ENCODE measurements at places on chromosomes 3 and 15. TPM values are rescaled to one million over a fixed set of nuclear protein-coding genes. Genes with fewer than 3 reads are reported as not detected.

DNA sequence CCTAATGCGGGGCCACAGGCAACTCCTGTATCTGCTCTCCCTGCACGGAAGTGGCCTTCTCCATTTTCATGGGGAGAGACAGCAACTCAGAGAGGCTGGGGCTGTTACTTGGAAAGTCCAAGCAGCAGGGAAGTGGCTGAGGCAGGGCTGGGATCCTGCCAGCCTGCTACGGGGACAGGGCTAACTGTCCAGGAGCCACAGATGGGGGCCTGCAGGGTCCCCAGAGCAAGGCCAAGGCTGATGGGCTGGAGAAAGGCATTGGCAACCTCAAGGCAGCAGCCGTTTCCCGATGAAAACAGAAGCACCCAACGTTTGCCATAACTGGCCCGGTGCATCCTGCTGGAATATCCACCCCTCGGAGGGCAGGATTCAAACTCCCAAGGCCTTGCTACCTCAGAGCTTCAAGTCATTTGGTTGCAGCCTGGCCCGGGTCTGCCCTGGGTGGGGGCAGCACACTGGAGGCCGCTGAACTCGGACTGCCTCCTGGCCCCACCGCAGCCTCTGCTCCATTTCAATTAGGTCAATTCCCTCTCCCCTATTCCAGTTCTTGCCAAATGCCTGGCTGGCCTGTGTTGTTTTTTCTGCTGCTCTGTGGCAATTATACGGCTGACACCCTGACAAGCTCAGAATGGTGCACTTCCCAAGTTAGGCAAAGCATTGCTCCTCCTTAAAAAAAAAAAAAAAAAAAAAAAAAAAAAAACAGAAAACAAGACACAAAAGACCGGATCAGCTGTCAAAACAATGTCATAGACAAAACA is 143.5 kb downstream of the NUP210 start:
- no peak for DNase-seq

GRCh38 chr15:41474941-41475340 is 18.7 kb upstream of the ITPKA start:
- no peak for DNase-seq

DNA sequence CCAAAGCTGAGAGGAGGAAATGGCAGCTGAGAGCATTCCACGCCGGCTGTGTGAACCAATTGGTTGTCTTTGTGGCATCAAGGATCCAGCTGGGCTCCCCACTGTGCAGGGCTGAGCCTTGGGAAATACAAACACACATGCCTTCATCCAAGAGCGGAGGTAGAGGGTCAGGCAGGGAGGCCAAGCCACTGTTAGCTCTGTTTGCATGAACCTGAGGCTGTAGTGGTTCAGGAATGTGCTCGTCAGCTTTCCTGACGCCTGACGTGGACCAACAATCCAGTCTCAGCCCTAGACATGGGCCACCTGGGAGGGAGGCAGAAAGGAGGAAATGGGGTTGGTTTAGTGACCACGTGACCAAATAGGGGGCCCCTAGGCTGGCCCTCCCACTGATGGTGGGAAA is 276.9 kb downstream of the TLE3 start:
- DNase-seq = no peak

DNA sequence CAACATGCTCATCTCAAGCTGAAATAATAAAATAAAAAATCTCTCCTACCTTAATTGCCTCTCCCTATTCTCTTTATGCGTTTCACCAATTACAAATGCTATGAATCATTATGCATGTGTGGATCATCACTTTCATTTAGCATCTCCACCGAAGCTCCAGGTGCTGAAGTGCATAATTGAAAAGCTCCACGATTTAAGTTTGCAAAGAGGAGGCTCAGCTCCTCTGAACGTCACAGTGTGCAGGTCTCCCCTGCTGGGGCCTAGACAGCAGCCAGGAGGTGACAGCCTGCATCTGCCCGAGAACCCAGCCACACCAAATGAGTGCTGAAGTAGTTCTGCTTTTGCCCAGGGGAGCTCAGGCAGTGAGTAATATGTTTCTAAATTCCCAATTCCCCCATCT is 60.5 kb upstream of the GLCE start:
- DNase-seq = no peak

GRCh38 chr15:73992594-73992898 is 451 bp upstream of the STOML1 start:
- no peak for DNase-seq

GRCh38 chr15:22872936-22873701 is 34.7 kb downstream of the NIPA2 start:
- DNase-seq = no peak

GRCh38 chr15:42494998-42495360 is 455 bp upstream of the SNAP23 start:
- no peak for DNase-seq

GRCh38 chr15:41896566-41896965 is 2.7 kb upstream of the SPTBN5 start:
- DNase-seq = no peak

- no peak for DNase-seq
These were observed 397.6 kb upstream of the RGMA start for GRCh38 chr15:93486407-93487117.

- no peak for DNase-seq
These were observed 134.2 kb downstream of the FNDC3B start for GRCh38 chr3:172173316-172174254.

DNA sequence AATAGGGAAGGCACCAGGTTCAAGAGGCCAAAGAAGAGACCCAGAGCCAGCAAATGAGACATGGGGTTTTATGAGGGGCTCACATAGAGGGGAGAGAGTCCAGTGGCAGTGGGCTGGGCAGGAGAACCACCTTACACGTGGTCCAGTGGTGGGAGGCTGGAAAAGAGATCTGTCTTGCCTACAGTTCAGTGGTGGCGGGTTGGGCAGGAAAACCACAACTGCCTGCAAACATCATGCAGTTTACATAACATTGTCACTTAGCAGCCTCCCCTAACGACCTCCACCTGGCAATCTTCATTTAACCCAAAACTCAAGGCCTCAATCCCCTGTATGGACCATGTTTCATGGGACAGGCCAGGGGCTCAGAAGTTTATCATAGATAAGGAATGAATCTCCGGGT is 29.1 kb downstream of the CRYGS start:
- no peak for DNase-seq

DNA sequence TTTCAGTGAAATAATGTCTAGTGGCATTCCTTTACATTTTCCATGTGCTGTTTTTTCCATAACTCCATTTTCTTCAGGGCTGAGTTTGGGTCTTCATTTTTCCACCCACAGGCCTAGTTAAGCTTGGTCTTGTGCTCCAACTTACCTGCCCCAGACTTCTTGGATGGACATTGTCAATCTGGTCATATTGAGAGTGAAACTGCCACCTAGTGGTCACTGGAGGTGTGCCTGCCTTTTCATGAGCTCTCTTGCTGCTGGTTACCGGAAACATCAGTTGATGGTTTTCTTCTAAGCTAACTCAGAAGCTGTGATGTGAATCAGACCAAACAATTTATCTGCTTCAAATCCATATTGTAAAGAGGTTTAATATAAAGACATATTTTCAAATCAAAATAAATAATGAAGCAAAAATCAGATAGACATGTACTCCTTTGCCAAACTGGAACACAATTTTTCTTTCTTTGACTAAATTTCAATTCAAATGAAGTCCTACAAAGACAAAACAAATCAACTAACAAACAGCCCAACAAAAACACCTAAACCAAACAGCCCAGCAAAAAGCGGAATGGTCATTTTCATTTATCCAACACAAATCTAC is 135.1 kb upstream of the RASGRP1 start:
- peak; percentile 40 for DNase-seq

DNA sequence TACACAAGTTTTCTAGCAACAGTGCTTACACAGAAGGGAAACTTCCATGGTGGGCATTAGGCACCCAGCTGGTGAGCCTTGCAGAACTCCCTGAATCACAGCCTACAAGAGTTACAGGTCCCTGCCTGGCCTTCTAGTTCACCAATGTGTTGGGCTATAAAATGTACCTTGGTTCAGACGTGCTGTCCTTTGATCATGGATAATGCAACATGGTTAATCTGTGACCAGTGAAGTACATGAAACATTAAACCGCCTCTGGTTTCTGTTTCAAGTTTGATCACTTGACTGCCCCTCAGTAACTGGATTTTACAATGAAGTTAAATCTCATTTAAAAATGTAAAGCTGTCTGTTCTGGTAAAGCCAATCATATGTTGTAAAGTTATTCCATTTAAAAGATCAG is 51.8 kb downstream of the FMN1 start:
- no peak for DNase-seq

DNA sequence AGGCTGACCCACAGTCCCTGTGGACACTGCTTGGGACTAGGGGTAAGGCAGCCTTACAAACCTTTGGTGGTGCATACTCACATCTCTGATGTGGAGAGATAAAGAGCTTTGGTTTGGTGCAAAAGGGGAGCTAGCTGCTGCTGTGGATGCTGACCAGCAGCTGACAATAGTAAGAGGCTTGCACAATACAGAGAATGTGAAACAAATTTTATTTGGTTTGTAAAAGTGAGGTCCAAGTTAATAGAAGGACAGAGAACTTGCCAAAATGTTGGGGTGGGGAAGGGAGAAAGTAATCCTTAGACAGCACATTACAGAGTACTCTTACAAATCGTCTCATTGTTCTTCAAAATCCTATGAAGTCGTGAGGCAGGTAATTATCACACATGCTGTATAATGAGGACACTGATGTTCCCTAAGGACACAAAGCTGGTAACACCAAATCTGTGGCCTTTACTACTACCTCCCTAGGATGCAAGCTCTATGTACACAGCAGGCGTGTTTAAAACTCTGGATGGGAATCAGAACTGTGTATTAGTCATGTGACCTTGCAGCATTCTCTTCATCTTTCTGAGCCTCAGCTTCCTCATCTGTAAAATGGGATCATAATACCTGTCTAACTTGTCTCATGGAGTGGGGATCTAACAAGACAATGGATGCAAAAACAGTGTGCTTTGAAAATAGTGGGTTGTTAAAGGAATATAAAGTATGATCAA is 21.6 kb downstream of the ARHGAP31 start:
- no peak for DNase-seq

DNA sequence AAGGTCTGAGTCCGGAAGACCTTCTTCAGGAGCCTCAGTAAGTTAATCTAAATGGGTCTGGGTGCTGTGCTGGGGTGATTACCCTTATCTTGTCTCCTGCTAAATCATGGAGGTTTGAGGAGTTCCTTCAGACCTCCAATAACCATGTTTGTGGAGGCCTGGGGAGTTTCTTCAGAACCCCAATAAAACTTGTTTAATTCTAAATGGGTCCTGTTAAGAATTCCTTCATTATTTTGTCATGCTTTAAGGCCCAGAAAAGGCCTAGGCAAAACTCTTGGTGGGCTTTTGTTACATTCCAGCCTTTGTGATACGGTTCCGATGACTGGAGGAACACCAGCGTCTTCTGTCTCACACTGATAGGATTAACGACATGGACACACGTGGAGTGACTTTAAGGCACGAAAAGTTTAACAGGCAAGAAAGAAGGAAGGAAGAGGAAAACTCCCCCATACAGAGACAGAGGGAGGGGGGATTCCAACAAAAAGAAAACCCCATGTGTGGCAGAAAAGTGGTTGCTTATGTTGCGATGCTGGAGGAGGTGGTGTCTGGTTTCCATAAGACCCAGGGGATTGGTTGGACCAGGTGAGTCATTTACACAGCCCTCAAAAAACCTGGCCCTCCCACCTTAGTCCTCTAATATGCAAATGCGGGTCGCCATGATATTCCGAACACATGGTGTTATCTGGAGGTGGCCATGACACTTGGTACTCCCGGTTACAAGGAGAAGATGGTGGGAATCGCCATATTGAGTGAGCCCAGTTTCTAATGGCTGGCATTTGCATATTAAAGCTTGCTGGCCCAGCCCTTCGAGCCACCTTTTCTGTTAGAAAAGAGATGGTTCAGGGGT is 72.6 kb upstream of the MFGE8 start:
- DNase-seq = no peak

- no peak for DNase-seq
These were observed 42.9 kb upstream of the PLCL2 start for GRCh38 chr3:16841904-16842271.

DNA sequence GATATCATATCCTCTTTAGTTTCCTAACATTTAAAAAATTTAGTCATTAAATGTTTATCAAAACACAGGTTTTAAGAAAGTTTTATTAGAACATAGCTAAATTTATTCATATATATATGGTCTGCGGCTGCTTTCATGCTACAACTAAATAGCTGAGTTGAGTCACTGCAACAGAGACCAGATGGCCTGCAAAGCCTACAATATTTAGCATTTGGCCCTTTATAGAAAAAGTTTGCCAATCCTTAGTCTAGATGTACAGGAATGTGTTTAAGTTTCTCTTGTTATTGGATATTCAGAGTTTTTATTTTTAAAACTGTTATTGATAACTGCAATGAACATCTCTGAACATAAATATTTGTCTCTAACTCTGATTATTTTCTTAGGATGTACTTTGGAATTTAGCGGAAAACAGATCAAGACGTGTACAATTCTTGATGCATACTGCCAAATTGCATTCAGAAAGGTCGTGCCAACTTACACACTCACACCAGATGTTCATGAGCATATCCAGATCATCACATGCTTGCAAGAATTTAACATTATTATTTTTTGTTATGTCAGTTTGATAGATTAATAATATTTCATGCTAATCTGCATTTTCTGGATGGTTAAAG is 157.9 kb downstream of the STAC start:
- DNase-seq = no peak

DNA sequence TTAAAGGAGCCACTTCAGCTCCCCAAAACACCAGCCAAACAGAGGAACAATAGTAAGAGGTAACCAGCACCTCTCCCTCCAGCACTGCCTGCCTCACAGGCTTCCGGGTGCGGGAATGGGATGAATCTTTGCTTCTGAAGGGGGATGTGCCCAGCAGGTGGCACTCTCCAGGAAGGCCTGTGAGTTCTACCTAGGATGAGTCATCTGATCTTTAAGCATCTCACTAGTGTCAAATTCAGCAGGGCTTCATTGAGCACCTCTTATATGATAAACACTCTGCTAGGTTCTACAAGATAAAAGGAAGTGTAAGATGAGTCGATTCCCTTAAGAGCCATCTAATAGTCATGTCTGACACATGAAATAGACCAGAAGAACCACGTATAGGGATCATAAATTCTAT is 237.4 kb upstream of the UMPS start:
- DNase-seq = no peak

GRCh38 chr3:38555149-38555840 is 59.2 kb downstream of the EXOG start:
- DNase-seq = no peak

GRCh38 chr15:78007964-78008886 is 69.3 kb downstream of the TBC1D2B start:
- no peak for DNase-seq

DNA sequence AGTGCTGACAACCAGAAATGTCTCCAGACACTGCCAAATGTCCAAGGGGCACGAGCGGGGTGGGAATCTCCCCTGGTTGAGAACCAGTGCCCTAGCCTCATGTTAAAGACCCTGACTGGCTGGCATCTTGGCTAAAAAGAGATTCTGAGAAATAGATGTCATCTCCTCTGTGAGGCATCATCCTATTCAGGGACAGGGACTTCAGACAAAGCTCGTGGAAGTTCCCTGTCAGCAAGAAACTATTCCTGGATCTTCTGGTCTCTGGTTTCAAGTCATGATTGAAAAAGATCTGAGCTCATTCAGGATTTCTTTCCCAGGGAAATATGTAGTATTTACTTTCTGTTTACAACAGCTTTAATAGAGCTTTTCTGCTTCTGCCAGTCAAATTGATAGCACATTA is 10.8 kb downstream of the WDR5B start:
- no peak for DNase-seq

The KCTD6 gene
- total RNA-seq = 11.9 TPM

The RASGRF1 gene
- total RNA-seq = 0.32 TPM

The APBA2 gene
- total RNA-seq = 3.0 TPM

The GXYLT2 gene
- total RNA-seq = 14.8 TPM

The ISL2 gene
- 0.24 TPM for total RNA-seq

The STOML1 gene
- 18.9 TPM for total RNA-seq

The ST6GAL1 gene
- 51.3 TPM for total RNA-seq

The LNP1 gene
- 1.2 TPM for total RNA-seq

The XCR1 gene
- total RNA-seq = 0.06 TPM

The CSK gene
- 11.6 TPM for total RNA-seq

The TIGIT gene
- 0.19 TPM for total RNA-seq
